Daoy (cell line): ENCODE measurements at places on chromosomes 1 and 21. TPM values are rescaled to one million over a fixed set of nuclear protein-coding genes. Genes with fewer than 3 reads are reported as not detected.

TNNI3K gene
- total RNA-seq = 0.36 TPM in 1 of 2 replicates, not detected in the other

PRAMEF15 gene
- total RNA-seq = not detected in 2 replicates

ALX3 gene
- not detected in 2 replicates for total RNA-seq

OR2L13 gene
- total RNA-seq = 0.06 TPM in 1 of 2 replicates, not detected in the other

KRTAP19-1 gene
- not detected in 2 replicates for total RNA-seq

ARHGAP30 gene
- 0.11 TPM in 1 of 2 replicates, not detected in the other for total RNA-seq

GSTM1 gene
- total RNA-seq = 3.2 and 5.4 TPM in 2 replicates

ATP6V1G3 gene
- not detected in 2 replicates for total RNA-seq

A3GALT2 gene
- not detected in 2 replicates for total RNA-seq
